ENCODE measurements at places on chromosomes 3 and 15.

GRCh38 chr3:128273109-128273840 is 120.0 kb downstream of the EEFSEC start:
- DNase-seq = no peak

DNA sequence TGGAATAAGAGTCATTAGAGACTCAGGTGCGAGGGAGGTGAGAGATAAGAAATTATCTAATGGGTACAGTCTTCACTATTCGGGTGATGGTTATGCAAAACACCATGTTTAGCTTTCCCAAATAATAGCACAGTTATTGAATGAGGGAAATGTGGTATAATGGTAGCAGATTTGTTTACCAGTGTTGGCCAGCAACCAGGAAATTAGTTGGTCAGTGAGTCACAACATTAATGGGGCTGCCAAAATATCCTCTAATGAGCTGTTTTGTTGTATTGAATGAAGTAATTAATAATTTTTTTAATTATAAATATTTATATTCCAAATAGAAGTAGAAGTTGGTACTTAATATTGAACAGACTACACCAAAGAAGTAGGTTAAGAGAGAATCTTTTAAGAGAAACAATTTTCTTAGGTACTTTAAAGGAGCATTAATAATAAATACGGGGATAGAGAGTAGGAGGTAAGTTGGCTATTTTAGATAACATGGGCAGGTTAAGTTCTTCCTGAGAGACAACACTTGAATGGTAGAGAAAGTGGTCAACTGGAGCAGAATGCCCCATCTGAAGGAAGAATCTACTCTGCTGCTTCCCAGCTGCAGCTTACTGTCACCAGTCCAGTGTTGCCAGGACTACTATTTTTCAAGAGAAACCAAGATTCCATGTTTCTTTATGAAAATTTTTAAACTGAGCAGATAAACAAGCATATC is 218.8 kb downstream of the UBE2E2 start:
- no peak for DNase-seq

- DNase-seq = peak; percentile 53
Measured at GRCh38 chr3:38985981-38986380, 65.8 kb downstream of the SCN11A start.

DNA sequence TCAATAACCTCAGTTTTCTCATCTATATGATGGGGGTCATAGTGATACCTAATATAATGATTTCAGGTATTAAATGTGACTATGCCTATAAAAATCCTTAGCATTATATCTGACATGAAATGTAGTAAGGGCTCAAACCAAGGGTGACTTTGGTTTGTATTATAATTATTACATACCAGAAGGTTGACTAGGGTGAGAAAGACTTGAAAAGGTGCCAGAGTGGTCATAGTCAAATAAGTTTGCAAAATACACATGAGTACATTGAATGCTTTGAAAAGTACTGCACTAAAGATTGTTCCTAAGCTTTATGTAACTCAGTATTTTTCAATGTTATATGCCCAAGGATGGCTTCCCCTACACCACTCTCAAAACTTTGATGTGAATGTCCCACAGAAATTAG is 297.2 kb downstream of the ARPP21 start:
- DNase-seq = no peak

GRCh38 chr15:32849769-32850668 is 132.2 kb downstream of the GREM1 start:
- no peak for DNase-seq

GRCh38 chr3:20462723-20463122 is 276.7 kb upstream of the SGO1 start:
- DNase-seq = no peak

GRCh38 chr15:100049936-100050876 is 291.6 kb downstream of the ADAMTS17 start:
- no peak for DNase-seq

GRCh38 chr15:48479751-48480150 is 148.5 kb downstream of the DUT start:
- DNase-seq = no peak

DNA sequence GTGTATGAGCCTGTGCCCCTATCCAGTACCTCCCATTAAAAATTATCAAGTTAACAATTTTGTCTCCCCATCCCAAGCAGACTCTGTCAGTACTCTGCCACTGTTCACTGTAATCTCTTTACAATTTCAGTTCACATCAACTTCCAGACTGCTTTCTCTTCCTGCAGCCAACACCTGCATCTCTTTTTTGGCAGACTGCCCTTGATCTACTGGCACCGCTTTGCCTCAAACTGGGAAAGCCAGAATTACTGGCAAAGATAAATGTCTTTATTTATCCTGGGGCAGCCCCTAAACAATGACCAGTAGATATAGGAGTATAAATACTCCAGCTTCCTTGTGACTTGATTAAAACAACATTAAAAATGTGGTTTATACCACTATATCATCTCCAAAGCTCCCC is 494.1 kb downstream of the ZNF385D start:
- DNase-seq = no peak

- peak; percentile 73 for DNase-seq
Measured at GRCh38 chr3:127822041-127822681, at the start of gene MGLL. Gene MGLL, minus strand, starts transcription at chr3:127822515. Its CDS starts 197 bp downstream, at chr3:127822318.

Data from MG63 (cell line).